Left cardiac atrium (tissue), 4 donors: ENCODE measurements at places on chromosomes 16 and 17. TPM values are rescaled to one million over a fixed set of nuclear protein-coding genes. Genes with fewer than 3 reads are reported as not detected.
A peak's percentile ranks its signal among the peaks of the same experiment; 100 is the strongest.

KRT14 gene
- total RNA-seq, result 0.41 TPM

- DNase-seq, result peak; percentile 10
Observed at GRCh38 chr16:69328854-69329316, 1.5 kb downstream of the PDF start.

DNA sequence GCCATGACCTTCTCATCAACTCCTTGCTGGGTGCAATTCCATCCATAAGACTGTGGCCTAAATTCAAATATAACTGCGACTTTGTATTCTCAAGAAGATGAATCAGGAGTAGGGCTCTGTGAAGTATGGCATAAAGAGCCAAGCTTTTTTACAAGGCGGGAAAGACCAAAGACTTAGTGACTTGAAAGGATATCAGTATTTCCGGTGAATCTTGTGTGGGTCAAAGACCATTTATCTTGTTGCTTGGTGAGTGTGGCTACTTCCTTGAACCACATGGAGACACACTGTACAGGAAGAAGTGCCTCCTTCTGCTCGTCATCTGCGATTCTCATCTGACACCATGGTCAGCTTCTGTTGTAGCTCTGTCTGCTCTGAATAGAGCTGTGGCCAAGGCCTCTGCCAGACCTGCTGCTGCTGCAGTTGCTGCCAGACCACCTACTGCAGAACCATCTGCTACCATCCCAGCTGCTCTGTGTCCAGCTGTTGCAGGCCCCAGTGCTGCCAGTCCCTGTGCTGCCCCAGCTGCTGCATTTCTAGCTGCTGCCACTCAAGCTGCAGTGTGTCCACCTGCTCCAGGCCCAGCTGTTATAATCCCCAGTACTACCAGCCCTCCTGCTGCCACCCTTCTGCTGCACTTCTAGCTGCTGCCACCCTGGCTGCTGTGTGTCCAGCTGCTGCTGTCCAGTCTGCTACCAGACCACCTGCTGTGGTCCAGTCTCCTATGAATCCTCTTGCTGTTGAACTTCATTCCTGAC lies 6.1 kb upstream of the KRTAP2-4 start:
- DNase-seq, result no peak

MPV17L gene
- total RNA-seq, result 8.3 TPM

DNA sequence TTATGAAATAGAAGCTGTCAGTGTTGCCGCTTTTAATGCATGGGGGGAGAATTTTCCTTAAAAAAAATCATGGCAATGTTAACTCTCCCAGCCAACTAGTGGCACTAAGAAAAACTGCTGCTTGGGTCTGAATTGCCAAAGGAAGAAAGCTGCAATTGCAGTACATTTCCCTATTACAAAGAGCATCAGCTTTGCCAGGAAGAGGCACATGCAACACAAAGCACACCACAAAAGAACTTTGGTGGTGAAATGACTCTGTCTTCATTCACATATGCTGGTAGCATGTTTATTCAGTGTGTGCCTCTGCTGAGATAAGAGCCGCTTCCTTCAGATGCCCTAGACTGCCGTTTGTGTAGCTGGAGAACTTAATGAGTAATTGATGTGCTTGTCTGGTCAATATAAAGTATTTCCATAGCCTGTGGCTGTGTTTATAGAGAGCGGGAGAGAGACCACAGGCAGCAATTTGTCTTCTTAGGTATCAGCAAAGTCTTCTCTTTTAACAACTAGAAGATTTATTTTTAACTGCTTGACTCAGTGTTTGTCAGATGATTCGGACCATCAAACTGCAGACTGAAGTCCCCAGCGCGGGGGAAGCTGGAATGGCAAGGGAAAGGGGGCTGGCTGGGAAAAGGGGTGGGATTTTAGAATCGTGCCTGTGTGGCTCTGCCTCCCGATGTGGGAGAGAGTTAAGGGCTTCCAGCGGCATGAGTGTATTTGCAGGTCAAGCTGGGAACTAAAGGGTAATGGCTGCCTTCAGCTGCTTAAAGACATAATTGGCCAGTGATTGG lies 115.1 kb downstream of the MRTFB start:
- DNase-seq, result peak; percentile 43

PTX4 gene
- not detected for total RNA-seq

- DNase-seq, result no peak
Observed at GRCh38 chr16:68319185-68319908, 8.5 kb downstream of the PRMT7 start.

OR2C1 gene
- not detected for total RNA-seq

DNA sequence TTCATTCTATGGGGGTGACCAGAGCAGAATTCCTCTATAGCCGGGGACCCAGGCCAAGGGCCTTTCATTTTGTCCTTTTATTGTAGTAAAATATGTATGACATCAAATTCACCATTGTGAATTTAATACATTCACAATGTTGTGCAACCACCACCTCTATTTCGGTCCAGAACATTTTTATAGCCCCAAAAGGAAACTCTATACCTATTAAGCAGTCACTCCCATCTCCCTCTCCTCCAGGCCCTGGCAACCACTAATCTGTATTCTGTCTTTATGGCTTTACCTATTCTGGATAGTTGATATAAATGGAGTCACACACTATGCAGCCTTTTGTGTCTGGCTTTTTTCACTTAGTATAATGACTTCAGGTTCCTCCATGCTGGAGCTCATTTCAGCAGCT lies 9.7 kb upstream of the TNS4 start:
- no peak for DNase-seq

PRSS33 gene
- not detected for total RNA-seq

DNA sequence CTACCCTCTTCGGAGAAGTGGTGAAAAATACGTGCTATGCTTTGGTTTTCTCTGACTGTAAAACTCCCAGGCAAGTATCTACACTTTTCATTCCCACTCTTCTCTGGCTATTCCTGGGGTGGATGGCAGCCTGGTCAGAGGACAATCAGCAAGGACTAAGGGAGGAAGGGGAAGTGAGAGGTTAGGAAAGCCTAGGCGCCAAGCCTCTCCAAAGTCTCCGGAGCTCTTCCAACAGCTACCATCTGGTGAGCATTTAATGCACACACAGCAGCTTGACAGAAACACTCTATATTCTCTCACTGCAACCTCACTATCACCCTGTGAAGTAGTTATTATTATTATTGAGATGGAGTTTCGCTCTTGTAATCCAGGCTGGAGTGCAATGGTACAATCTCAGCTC lies 65.1 kb downstream of the WSCD1 start:
- no peak for DNase-seq

HS3ST3B1 gene
- 1.3 TPM for total RNA-seq

GRCh38 chr16:68792465-68793324 lies 50.6 kb upstream of the TANGO6 start:
- DNase-seq, result no peak

GRCh38 chr16:24900230-24900629 lies 54.5 kb downstream of the SLC5A11 start:
- DNase-seq, result no peak

CNGB1 gene
- total RNA-seq, result not detected

DNA sequence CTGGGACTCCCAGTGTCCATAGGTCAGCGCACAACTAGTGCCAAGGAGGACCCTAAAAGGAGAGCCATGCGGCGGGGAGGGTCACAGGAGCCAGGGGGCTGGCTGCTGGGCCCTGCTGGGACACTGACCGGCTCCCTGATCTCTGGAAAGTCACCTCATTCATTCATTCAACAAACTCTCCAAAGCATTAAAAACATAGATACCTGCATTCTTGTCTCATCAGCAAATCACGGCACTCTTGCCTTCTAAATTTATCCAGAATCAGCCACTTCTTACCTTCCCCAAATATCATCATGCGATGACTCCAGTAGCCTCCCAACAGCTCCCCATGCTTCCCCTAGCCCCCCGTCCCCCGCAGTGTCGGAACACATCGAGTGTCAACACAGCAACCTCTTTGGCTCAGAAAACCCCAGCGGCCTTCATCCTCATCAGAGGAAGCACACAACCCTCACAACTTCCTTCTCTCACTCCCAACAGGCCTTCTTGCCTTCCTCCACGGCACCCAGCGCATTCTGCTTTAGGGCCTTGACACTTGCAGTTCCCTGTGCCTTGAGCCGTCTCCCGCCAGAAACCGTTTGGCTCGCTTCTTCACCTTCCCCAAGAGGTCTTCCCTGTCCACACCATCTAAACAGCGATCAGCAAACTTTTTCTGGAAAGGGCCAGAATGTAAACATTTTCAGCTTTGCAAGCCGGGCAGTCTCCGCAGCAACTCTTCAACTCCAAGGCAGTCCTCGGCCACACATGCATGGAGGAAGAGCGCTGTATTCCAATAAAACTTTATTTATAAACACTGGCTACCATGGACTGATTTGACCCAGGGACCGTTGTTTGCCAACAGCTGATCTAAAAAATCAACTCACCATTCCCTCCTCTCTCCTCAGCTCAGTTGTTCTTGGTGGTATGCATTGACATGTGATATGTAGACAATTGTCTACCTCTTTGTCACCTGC lies 119.5 kb upstream of the TNRC6C start:
- DNase-seq, result no peak
